ENCODE measurements at places on chromosomes 11 and 22.

DNA sequence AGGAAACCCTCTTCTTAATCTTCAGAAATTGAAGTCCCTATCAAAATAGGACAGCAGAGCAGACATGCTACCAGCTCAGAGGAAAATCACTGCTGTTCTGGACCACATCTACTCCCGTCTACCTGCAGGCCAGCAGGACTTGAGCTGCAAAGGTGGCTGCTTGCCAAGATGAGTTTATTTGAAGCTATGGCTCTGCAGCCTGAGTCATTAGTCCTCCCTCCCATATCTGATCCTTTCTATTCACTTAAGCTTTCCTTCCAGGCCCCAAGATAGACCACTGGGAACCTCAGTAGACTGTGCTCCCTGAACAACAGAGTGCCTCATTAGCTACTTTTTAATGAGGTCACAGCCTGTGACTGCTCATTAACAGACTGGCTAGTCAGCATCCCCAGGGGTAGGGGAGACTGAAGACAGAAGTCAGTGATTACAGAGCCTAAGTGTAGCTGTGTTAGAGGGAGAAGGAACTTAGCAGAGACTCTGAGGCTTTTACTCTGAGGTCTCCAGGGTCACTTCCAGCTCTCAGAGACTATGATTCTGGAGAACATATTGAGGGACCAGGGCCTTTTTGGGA is 6.8 kb upstream of the OR10A2 start:
- DNase-seq = no peak

GRCh38 chr11:117752071-117752470 is 44.9 kb downstream of the DSCAML1 start:
- DNase-seq = no peak

DNA sequence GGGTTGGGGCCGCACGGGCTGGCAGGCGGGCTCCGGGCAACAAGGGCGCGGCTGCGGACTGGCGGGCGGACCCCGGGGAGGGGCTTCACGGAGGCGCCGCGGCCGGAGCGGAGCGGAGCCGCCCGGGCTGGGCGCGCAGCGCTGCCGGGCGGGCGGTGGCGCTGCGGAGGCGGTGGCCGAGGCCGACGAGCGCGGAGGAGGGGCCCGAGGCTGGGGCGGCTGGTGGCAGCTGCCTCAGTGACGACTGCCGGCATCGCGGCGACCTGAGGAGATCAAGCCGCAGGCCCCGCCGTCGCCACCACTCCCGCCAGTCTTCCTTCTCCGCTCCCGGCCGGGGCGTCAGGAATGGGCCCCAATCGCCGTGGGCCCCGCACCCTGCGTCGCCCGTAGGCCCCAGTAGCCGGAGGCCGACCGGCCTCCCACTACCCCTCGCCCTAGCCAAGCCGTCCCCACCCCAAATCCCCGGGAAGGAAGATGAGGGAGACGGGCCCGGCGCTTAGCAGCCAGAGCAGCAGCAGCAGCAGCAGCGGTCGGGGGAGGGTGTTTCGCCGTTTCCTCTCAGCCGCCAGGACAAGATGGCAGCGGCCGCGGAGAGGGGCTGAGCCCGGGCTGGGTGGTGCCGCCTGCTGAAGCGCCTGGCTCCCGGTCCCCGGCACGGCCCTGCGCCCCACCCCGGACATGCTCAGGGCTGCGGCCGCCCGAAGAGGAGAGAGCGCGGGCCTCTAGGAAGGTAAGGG is at the start of gene HIPK3:
TSS of gene HIPK3 (plus strand) at position 222 of the 737 bp plus-strand sequence.
- DNase-seq = peak; percentile 81

DNA sequence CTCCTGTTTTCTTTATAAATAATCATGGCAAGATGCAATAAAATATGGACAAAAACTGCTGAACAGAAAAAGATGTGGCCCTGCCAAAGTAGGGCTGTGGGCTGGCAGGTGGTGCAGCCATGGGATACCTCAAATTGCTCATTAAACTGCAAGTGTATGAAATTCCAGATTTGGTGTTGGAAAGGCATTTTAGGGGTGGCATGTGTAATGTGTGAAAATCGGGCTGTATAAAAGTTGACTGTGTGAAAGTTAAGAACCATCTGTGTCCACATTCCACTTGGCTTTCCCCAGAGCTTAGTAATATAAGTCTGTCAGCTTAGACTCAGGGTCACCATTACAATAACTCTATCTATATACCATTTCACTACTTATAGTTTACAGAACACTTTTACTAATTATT is 34.8 kb upstream of the FZD4 start:
- no peak for DNase-seq

- DNase-seq = no peak
These were observed 12.8 kb downstream of the FRMD8 start for GRCh38 chr11:65399249-65399648.

DNA sequence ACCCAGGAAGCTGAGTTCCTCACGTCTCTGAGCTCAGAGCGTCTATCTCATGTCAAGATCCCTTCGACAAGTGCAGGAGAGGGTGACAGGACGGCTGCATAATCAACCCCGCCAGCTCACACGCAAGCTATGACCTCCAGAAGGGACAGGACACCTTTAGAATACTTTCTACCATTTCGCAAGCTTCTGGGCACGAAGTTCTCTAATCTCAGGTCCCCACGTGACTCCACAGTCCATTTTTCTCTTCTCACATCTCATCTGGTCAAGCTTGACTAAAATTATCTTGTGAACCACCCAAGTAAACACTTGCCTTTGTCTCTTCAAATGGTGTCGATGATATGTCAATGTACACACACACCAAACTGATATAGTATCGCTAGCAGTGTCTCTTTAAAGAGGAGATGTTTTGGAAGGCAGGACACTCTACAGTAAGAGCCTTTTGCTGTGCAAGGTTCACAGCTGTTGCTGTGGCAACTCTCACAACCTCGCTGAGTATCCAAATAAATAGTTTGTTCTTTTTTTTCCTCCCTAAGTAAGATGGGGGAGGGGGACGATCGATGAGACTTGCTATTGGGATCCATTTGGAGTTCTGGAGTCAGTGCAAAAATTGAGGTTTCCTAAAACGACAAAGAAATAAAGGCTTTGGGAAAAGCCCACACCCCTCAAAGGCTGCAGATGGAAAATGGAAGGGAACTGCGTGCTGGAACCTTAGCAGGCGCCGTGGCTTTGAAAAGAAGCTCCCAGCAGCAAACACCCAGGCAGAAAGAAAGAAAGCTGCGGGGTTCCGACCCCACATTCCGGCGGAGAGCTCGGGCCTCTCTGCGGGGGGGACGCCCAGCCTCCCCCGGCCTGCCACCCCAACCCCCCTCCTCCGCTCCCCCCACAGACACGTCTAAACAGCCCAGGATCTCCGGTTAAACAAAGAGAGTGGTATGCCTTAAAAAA is 215.4 kb upstream of the UBASH3B start:
- DNase-seq = no peak

DNA sequence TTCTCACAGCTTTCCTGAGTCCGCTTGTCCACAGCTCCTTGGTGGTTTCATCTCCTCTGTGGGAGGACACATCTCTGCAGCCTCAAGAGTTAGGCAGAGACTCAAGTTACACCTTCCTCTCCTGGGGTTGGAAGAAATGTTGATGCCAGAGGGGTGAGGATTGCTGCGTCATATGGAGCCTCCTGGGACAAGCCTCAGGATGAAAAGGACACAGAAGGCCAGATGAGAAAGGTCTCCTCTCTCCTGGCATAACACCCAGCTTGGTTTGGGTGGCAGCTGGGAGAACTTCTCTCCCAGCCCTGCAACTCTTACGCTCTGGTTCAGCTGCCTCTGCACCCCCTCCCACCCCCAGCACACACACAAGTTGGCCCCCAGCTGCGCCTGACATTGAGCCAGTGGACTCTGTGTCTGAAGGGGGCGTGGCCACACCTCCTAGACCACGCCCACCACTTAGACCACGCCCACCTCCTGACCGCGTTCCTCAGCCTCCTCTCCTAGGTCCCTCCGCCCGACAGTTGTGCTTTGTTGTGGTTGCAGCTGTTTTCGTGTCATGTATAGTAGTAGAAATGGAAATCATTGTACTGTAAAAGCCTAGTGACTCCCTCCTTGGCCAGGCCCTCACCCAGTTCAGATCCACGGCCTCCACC is 11.7 kb downstream of the RASD2 start:
- peak; percentile 80 for DNase-seq

- peak; percentile 81 for DNase-seq
These were observed 49.5 kb downstream of the OR4D9 start for GRCh38 chr11:59560702-59561473.

GRCh38 chr11:97107604-97108003 is 717.8 kb downstream of the JRKL start:
- no peak for DNase-seq

- peak; percentile 97 for DNase-seq
These were observed at the start of gene UBE4A for GRCh38 chr11:118359295-118359958. Gene UBE4A, plus strand, starts transcription at chr11:118359600. Its CDS starts 5,481 bp downstream, at chr11:118365081.

- no peak for DNase-seq
These were observed 154.9 kb downstream of the TRPC6 start for GRCh38 chr11:101428918-101429317.
